ENCODE measurements at places on chromosomes 4 and X. TPM values are rescaled to one million over a fixed set of nuclear protein-coding genes. Genes with fewer than 3 reads are reported as not detected.

NSG1 gene
- 9.5 TPM for total RNA-seq

DNA sequence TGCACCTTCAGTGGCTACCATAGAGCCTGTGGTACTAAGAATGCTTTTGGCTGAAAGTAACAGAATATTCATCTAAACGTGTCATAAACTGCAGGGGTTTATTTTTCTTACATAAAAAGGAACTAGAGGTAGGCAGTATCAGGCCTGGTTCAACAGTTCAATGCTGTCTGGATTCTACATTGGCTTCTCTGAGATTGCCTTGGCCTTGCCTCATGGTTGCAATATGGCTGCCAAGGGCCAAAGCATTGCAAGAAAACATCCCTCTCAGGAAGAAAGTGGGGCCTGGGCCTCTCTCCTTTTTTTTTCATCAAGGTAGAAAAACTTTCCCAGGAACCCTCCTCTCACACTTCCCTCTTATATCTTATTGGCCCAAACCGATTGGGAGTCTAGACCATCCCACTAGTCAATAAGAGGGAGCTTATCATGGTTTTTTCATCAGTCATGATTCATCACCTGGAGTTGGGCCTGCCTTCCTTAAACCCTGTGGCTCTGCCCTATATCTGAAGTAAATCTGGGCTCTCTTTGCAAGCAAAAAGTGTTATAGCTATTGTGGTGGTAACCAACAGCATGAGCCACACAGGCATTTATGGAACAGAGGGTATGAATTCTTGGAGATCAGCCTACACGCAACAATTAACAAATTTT is 1.8 kb upstream of the DOCK11 start:
- H3K27ac ChIP-seq: no peak overlapping the region
- H3K27me3 ChIP-seq: peaks cover 2% of the 10 kb centered on the region
- no peaks in the 10 kb centered on the region for H3K36me3 ChIP-seq
- no peaks in the 10 kb centered on the region for H3K4me1 ChIP-seq
- no peak overlapping the region for H3K4me3 ChIP-seq

FABP2 gene
- not detected for total RNA-seq

DNA sequence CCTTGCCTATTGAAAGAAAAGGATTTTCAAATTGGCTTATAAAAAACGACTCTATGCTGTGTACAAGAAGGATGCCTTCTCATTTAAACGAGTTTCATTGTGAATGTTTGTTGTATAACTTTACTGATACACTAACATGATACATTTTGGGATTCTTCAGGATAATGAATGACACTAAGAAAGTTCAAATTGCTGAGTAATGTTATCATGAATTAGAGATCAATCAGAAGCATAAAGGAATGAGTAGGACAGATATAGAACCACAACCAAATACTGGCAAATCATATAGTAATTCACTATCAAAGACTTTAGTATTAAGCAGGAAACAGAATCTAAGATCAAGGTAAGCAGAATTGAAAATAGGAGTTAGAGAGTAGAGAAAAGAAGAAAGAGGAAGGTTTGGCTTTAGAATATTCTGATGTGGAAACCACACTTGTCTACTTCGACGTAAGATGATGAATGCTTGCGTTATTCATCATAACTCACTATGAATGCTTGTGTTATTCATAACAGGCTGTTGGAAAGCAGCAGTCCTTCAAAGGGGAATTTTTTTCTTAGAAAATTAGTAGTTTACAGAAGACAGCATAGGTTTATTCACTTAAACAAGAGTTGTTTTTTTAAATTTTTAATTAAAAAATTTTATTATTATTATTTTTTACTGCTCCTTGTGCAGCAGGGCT is 13.4 kb downstream of the CCDC158 start:
- H3K27ac ChIP-seq: no peak overlapping the region
- DNase-seq: no peak
- H3K36me3 ChIP-seq: no peaks in the 10 kb centered on the region

GRCh38 chr4:98516042-98516440 is 142.4 kb downstream of the TSPAN5 start:
- H3K27ac ChIP-seq: no peak overlapping the region
- H3K4me3 ChIP-seq: no peak overlapping the region
- no peaks in the 10 kb centered on the region for H3K27me3 ChIP-seq
- no peaks in the 10 kb centered on the region for H3K36me3 ChIP-seq

GRCh38 chr4:108384544-108384943 is 215.8 kb upstream of the LEF1 start:
- no peak overlapping the region for H3K27ac ChIP-seq
- no peaks in the 10 kb centered on the region for H3K4me1 ChIP-seq
- H3K4me3 ChIP-seq: no peak overlapping the region
- H3K27me3 ChIP-seq: no peaks in the 10 kb centered on the region

DNA sequence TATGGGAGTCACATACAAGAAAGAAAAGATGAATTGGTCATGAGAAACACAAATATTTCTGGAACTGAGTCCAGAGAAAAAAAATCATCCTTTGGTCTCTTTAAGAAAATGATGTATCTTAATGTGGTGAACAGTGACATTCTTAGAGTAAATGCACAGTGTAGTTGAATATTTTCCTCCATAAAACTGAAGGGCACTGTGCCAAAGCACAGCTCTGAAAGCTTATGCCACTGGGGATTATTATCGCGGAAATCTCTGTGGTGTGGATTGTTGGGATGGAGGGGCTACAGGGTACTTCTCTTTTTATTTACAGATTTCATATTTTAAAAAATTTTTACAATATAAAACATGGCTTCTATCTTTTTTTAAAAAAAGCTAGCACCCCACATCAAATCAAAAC is 908.1 kb downstream of the CCSER1 start:
- H3K4me3 ChIP-seq: no peak overlapping the region
- no peaks in the 10 kb centered on the region for H3K4me1 ChIP-seq
- H3K27ac ChIP-seq: no peak overlapping the region
- no peaks in the 10 kb centered on the region for H3K27me3 ChIP-seq
- H3K36me3 ChIP-seq: no peaks in the 10 kb centered on the region

GPR119 gene
- total RNA-seq: not detected

- no peak for DNase-seq
- no peaks in the 10 kb centered on the region for H3K36me3 ChIP-seq
- H3K27me3 ChIP-seq: no peaks in the 10 kb centered on the region
- H3K27ac ChIP-seq: no peak overlapping the region
- no peaks in the 10 kb centered on the region for H3K4me1 ChIP-seq
- no peak overlapping the region for H3K4me3 ChIP-seq
Observed at GRCh38 chrX:144379156-144379555, 495.3 kb downstream of the UBE2NL start.

CLTRN gene
- 30.7 TPM for total RNA-seq

FAM236D gene
- total RNA-seq: not detected

- no peaks in the 10 kb centered on the region for H3K36me3 ChIP-seq
- H3K4me1 ChIP-seq: no peaks in the 10 kb centered on the region
- DNase-seq: no peak
- no peak overlapping the region for H3K4me3 ChIP-seq
- H3K27ac ChIP-seq: no peak overlapping the region
- H3K27me3 ChIP-seq: no peaks in the 10 kb centered on the region
Observed at GRCh38 chr4:89847571-89848325, 10.8 kb upstream of the SNCA start.

DEFB131A gene
- total RNA-seq: not detected

DNA sequence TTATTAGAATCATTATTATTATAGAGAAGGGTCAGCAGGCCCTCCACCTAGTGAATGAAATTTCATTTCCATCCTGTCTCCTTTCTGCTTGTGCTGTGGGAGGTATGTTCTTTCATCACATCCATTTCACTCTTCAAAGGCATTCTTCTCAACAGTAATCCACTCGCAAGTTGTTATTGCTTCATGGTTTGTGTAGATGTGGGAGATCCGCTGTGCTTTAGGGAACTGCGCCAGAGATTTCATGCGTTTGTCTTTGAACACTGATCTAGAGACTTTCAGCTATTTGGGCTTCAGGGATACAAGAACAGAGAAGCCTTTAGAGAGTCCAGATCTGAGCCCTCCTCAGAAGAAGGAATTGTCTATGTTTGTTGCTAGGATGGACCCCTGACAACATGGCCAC is 53.5 kb upstream of the PUDP start:
- no peaks in the 10 kb centered on the region for H3K27me3 ChIP-seq
- no peak for DNase-seq
- H3K36me3 ChIP-seq: no peaks in the 10 kb centered on the region
- no peak overlapping the region for H3K4me3 ChIP-seq
- no peak overlapping the region for H3K27ac ChIP-seq
- no peaks in the 10 kb centered on the region for H3K4me1 ChIP-seq

DNA sequence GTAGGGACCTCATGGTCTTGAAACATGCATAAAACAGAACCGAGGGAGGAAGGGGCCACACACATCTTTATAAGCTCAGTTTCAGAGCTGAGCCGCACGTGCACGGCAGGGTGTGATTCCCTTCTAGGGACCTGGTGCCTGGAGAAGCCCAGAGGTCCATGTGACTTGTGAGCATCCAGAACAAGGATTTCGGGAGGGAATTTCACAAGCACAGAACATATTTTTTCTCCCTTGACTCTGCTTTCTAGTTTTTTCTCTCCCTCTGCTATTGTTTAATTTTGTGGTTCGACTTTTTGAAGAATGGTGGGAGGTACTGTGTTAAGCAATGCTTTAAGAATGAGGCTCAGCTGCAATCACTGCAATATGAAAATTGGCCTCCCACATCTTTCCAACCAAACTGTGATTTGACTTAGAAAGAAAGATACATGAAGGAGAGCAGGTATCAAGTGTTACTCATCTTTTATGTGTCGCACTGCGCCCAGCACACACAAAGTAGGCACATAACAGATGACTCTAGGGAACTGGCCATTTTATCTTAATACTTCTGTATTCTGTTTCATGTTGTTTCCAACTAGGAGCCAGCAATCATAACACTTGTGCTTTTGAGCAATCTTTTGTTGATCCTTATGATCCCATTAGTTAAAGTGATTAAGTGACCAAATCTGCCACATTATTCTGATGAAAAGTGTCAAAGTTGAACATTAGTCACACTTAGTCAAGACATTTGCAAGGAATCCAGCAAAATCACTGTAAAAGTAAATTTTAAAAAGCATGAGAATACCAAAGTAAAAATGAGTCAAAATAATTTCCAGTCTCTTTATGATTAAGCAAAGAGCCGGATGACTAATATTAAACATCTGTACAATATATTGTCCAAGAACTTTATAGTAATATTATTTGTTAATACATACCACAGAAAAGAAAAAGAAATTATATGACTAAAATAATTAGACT is 86.4 kb downstream of the SHISA3 start:
- no peaks in the 10 kb centered on the region for H3K36me3 ChIP-seq
- H3K27ac ChIP-seq: no peak overlapping the region
- no peaks in the 10 kb centered on the region for H3K4me1 ChIP-seq
- no peak for DNase-seq
- no peak overlapping the region for H3K4me3 ChIP-seq
- H3K27me3 ChIP-seq: no peaks in the 10 kb centered on the region

DNA sequence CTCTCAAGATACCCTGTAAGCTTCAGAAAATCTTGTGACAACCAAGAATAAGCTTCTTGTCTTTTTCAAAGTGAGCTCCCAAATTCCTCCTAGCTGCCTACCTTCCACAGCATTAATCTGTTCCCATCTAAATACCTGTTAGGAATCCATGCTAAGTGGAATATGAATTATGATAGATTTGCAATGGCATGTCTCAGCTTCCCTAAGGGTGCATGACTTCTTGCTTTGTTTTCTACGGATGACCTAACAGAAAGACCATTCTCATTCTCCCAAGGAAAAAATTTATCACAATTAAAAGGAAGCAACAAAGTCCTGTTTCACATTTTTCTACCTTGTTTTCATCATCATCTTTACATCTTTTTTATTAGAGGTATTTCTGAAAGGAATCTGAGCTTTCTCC is 532.7 kb downstream of the GRXCR1 start:
- H3K27me3 ChIP-seq: no peaks in the 10 kb centered on the region
- DNase-seq: no peak
- no peak overlapping the region for H3K27ac ChIP-seq
- H3K4me1 ChIP-seq: no peaks in the 10 kb centered on the region

CLGN gene
- total RNA-seq: 0.44 TPM

DNA sequence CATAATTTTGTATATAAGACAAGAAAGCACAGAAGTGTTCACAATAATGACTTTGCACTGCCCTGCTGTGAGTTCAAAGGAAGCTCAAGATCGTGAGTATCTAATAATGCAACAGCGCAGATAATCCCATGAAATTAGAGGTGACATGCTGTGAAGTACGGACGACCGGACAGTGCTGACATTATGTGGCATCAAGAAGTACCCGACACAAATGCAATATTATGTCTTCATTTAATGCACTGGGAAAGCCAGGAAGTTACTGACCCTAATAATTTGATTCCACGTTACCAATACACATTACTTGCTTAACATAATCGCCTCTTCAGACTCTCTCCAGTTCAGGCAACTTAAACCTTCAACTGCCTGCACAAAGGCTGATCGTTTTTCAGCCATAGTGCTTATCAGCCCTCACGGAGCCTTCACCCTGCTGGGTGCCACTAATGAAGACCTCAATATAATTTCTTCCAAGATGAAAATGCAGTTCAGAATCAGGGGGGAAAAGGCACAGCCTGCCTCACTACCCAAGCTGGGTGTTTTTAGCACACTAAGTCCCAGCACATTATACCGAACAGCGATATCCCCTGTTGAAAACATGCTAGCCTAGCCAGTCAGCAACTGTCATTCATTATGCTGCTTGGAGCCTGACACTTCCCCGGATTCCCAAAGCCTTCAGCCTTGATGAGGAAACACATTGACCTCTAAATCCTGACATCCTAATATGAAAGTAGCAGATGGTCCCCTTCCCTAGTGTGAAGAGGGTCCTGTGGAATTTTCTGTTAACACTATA is 56.1 kb downstream of the SLC7A11 start:
- DNase-seq: no peak
- H3K27ac ChIP-seq: no peak overlapping the region
- H3K4me1 ChIP-seq: no peaks in the 10 kb centered on the region
- H3K36me3 ChIP-seq: no peaks in the 10 kb centered on the region
- no peaks in the 10 kb centered on the region for H3K27me3 ChIP-seq
- H3K4me3 ChIP-seq: no peak overlapping the region

FAT1 gene
- total RNA-seq: 254 TPM

GPRIN3 gene
- total RNA-seq: 15.2 TPM

HSFX3 gene
- not detected for total RNA-seq

RIBC1 gene
- total RNA-seq: 2.5 TPM

DNA sequence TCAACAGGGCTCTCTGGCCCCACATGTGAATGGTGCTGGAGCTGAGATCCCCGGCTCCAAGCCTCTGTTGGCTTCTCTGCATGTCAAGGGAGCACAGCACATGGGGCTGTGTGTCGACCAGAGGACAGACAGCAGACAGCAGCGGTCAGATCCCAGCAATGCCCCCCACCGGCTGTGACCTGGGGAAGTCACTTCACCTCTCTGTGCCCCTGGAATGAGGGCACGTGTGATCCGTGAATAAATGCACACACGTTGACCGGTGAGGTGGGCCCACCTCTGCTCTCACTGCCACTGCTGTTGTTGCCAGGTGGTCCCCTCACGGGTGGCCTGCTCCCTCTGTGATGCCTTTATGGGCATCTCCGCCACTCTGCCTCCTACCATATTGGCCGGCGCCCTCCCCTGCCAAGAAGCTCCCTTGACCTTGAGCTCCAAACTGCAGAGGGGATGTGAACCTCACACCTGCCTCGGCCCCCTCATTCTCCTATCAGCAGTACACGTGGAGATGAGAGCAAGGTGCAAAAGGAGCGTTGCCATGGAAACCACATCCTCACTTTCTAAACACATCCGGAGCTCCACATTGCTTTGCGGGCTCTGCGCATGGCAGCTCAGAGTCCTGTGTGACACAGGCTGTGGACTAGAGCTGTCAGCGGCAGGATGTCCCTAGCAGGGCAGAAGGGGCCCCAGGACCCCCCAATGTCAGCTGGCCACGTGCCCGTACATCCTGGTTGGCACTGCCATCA is 75.4 kb downstream of the ABLIM2 start:
- no peaks in the 10 kb centered on the region for H3K4me1 ChIP-seq
- no peaks in the 10 kb centered on the region for H3K36me3 ChIP-seq
- no peak overlapping the region for H3K27ac ChIP-seq
- no peak overlapping the region for H3K4me3 ChIP-seq

Measured in kidney (tissue), 22 donors.